ENCODE measurements at places on chromosomes 13 and 19.

GRCh38 chr13:23203516-23203915 is 22.7 kb downstream of the SGCG start:
- no peak for DNase-seq

DNA sequence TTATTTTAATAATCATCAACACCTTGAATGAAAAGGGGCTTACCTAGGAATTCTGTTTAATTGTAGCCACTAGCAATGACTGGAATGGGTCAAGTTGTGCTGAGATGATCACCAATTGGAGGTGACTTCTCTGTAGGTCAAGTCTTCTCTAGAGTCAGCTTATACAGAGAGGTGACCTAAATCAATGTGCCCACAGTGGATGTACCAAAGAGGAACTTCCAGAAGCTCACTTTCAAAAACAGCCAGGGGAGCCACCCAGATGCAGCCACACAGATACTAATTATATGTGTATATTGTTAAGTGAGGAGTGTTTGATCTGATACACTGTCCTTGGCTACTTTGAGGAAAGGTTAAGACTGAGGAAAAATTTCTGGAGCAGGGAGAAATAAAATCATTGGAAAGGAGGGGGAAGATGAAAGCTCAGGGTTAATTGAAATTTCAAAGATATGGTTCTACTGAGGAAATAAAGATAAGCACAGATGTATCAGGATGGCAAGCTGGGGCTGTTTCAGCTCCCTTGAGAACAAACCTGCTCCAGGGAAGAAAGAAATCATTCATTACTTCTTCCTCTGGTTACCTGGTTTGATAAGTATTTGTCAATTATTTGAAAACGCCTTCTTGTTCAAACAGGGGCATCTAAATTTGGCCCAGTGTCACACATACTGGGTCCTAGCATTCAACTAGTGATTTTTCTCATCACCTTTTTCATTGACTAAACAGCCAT is 5.1 kb downstream of the GPR183 start:
- no peak for DNase-seq

- no peak for DNase-seq
These were observed 334.6 kb downstream of the MYO16 start for GRCh38 chr13:108963846-108964600.

DNA sequence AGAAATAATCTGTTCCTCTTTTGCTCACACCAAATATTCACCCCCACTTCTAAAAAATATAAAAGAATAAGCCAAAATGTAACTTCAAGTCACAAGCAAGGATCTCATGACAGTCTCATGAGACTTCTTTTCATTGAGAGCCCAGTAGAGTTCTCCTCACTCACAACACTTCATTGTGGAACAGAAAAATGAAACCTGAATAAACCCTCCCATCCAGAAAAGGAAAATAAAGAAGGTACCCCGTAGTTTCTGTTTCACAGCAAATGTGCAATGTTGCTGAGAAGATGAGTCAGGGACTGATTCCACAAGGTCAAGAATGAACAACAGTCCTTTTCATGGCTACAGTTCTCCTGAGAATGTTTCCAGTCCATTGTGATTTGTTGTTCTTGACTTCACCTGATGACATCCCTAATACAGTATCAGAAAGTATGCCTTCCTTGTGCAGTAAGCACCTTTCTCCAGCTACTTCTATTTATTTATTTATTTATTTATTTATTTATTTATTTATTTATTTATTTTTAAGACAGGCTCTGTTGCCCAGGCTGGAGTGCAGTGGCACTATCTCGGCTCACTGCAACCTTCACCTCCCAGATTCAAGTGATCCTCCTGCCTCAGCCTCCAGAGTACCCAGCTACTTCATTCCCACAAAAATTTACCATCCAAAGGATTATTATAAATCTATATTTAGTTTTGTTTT is 6.4 kb upstream of the ZNF841 start:
- DNase-seq, result no peak

DNA sequence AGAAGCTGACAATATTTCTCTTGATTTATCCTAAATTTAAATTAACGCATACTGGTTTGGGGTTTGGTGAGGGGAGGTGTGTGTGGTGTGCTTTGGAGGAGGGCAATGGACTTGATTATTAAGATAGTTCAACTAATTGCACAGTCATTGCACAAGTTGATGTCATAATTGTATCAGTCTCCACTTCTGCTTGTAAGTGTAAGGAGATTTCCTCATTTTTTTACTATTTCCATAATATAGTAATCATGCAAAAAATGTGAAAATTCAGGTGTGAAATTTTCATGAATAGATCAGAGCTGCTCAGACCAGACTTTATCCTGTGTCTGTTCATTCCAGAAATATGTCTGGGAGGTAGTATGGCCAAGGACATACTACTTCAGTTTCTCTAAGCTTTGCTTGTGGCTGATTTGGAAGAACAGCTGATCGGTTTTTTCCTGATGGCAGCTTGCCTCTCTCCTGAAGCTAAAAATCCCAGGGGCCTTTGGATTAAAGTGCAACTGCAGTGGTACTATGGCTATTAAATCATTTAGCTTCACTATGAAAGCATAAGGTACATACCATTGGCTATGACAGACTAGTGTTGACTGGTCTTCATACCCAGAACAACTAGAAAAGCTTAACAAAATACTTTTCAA is 201.8 kb upstream of the MIR17HG start:
- no peak for DNase-seq

DNA sequence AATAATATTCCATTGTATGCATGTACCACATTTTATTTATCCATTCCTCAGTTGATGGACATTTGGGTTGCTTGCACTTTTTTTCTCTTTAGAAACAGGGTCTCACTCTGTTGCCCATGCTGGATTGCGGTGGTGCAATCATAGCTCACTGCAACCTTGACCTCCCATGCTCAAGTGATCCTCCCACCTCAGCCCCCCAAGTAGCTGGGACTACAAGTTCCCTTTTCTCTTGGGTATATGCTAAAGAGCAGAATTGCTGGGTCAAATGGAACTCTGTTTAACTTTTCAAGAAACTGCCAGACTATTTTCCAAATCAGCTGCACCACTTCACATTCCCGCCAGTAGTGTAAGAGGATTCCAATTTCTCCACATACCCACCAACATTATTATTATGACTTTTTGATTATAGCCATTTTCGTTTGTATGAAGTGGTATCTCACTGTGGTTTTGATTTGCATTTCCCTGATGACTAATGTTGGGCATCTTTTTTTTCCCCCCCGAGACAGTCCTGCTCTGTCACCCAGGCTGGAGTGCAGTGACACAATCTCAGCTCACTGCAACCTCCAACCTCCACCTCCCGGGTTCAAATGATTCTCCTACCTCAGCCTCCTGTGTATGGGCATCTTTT is 7.6 kb upstream of the IPO5 start:
- no peak for DNase-seq

- peak; percentile 63 for DNase-seq
These were observed 2.8 kb upstream of the FCGBP start for GRCh38 chr19:39937094-39937720.

DNA sequence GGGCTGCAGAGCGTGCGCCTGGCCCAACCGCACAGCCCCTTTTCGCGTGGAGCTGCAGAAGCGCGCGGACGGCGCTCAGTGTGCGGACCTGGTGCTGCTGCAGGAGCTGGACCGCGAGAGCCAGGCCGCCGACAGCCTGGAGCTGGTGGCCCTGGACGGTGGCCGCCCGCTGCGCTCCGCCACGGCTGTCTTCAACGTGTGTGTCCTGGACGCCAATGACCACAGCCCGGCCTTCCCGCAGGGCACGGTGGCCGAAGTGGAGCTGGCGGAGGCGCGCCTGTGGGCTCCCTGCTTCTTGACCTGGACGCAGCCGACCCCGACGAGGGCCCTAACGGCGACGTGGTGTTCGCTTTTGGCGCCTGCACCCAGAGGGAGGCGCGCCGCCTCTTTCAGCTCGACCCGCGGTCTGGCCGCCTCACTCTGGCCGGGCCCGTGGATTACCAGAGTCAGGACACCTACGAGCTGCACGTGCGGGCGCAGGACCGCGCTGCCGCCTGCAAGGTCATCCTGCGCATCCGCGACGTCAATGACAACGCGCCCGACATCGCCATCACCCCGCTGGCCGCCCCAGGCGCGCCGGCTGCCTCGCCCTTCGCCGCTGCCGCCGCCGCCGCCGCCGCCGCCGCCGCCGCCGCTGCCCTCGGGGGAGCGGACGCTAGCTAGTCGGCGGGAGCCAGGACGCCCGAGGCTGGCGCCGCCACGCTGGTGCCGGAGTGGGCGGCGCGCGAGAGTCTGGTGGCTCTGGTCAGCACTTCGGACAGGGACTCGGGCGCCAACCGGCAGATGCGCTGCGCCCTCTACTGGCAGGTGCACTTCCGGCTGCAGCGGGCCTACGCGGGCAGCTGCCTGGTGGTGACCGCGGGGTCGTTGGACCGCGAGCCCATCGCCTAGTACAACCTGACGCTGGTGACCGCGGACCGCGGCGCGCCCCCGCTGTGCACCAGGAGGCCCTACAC is 172.2 kb downstream of the OLFM4 start:
- no peak for DNase-seq

- peak; percentile 85 for DNase-seq
These were observed 609 bp downstream of the ZAR1L start for GRCh38 chr13:32314271-32315237.

GRCh38 chr13:27789495-27790303 is 2.6 kb upstream of the GSX1 start:
- DNase-seq, result peak; percentile 7

- DNase-seq, result no peak
These were observed 123.4 kb downstream of the OLFM4 start for GRCh38 chr13:53152057-53152421.

GRCh38 chr13:34044660-34045080 is 226.7 kb downstream of the RFC3 start:
- no peak for DNase-seq

GRCh38 chr19:29467824-29468401 is 57.9 kb upstream of the VSTM2B start:
- DNase-seq, result peak; percentile 11

DNA sequence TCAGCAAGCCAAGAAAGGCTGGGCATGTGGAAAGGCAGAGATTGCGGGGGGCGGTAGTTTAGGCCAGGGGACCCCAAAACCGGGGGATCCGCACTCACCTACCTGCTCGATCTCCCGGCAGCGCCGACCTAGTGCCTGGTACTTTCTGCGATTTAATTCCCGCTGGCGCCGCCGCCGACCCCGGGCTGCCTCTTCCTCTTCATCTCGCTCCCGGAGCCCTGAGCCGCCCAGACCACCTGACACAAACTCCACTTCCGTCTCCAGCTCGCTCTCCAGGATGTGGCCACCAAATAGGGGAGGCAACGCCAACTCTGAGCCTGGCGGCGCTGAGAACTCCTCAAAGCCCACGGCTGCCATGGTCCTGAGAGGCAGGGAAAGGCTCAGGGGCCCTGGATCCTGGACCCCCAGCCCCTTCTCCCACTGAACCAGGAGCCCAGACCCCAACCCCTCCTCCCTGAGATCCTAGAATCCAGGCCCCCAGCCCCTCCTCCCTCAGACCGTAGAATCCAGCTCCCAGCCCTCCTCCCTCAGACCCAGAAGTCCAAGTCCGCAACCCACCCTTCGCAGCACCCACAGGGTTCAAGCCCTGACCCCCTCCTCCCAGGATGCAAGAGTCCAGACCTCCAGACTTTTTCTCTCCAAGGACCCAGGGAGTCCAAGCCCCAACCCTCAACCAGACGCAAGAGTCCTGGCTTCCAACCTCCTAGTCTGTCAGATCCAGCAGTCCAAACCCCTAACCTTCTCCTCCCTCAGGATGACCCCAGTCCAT is 933 bp downstream of the TFPT start:
- peak; percentile 61 for DNase-seq

GRCh38 chr13:110300090-110300815 is 6.7 kb downstream of the COL4A1 start:
- DNase-seq, result no peak

DNA sequence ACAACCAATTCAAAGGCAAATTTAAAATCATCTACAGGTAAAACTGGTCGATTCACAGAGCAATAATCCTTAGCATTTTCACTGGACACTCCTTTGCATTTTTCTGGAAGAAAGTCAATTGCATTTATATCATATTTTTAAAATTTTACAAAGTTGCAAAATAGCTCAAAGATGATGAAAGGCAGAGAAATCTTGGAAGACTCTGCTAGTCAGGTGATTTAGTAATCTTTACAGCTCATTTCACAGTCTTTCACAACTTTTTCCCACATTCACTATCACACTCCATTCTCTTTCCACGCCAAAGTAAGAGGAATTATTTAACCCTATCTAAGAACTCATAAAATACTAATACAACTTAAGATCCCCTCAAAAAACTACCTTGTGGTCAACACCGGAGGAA is 1063.8 kb downstream of the EFNB2 start:
- no peak for DNase-seq

DNA sequence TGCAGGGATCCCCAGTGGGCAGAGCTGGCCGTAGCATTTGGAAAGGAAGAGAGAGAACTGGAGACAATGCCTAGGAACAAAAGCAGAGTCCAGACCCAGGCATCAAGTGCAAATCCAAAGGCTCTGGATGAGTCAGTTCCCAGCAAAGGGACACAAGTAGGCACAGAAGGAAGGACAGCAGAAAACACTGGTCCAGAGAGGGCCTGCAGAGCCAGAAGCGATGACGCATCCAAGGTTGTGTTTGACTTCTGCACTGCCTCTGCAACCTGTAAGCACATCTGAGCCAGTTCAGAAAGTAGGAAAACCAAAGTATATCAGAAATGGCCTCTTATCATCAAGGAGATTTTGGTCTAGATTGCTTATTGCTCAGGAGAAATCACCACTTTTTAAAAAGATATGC is 604.5 kb downstream of the FGF9 start:
- DNase-seq, result no peak
